NCI-H2171 treated with DMSO at 0.1 percent for 48 hours (cell line): ENCODE measurements at places on chromosomes 6 and 20.
A peak's percentile ranks its signal among the peaks of the same experiment; 100 is the strongest.

DNA sequence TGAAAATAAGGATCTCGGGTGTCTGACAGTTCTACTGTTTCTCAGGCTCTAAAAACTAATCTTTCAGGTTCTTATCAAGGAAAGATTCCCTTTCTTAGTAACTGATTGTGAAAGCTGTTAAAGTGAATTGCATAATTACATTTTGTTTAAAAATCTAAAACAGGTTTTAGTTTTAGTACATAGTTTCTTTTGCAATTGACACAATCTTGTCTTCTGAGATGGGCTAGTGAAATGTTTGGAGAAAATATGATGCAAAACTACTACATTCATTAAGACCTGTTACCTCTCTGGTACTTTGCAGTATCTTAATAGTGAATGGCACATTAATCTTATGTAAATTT, 298.4 kb downstream of the UTRN start:
- no peak for DNase-seq

DNA sequence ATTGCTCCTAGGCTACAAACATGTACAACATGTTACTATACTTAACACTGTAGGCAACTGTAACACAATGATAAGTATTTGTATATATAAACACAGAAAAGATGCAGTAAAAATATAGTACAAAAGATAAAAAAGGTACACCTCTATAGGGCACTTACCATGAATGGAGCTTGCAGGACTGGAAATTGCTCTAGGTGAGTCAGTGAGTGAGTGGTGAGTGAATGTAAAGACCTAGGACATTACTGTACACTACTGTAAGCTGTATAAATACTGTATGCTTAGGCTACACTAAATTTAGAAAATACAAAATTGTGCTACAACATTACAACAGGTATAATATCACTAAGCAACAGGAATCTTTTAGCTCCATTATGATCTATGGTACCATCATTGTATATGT, 312.0 kb upstream of the PREP start:
- no peak for DNase-seq

DNA sequence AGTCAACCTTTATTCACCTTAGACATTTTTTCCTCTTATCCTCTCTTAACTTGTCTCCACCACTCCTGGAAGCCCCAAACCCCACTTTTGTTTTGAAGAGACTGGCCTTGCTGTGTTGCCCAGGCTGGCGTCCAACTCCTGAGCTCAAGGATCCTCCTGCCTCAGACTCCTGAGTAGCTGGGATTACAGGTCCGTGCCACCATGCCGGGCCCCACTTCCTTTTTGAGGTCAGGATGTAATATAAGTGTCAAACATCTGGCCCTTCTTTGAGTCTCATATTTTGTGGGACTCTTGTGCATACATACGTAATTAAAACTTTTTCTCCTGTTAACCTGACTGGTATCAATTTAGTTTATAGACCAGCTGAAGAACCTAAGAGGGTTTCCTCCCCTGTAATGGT, 1.4 kb upstream of the CDK19 start:
- no peak for DNase-seq

DNA sequence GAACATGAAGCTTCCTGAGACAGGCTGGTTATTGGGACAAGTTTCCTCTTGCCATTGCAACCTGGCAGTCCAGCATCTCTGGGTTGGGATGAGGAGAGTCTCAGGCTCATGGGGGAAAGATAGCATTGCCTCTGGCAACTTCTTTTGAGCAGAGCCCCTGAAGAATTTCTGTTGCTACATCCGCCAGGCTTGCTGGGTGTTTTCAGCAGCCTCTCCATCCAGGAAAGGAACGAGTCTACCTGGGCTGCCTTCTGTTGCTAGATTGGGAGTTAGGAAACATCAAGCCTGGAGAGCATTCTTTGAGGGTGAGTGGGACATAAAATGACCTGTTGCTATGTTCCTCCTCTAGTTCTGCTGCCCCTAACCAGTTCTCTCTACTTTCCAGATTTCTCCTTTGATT, 313.5 kb downstream of the RFPL4B start:
- DNase-seq, result no peak

GRCh38 chr20:51573576-51574243, 31.2 kb upstream of the NFATC2 start:
- no peak for DNase-seq

DNA sequence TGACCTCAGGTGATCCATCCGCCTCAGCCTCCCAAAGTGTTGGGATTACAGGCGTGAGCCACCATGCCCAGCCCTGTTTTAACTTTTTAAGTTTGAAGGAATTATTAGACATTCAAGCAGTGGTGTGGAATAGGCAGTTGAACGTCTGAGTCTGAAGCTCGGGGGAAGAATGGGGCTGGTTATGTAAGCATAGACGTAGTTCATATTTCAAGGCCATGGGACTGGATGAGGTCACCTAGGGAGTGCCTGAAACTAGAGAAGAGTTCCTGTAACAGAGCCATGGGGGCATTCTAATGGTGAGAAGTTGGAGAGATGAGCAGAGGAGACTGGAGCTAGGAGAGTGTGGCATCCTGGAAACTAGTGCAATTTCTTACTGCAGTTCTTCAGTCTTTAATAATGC, 6.4 kb downstream of the CDKAL1 start:
- peak; percentile 41 for DNase-seq

- no peak for DNase-seq
Measured at GRCh38 chr6:32840604-32841246, 2.2 kb upstream of the TAP2 start.

DNA sequence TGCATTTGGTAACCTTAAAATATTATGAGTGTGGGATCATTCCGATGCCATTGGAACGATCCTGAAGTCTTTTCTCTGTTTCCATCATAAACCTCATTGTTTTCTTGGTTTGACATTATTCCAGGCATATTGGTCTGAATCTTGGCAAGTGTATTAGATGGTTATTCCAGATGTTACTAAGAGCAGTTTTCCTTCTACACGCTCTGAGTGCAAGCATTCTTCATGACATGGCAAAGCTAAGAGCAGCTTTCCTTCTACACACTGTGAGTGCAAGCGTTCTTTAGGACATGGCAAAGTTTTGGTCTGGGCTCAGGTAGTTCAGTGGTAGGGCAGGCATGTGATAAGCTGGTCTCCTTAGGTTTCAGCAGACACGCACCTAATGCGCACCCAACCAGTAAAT, 53.0 kb downstream of the SMOC2 start:
- DNase-seq, result no peak

GRCh38 chr20:52923123-52923937, 48.8 kb upstream of the TSHZ2 start:
- DNase-seq, result no peak

- no peak for DNase-seq
Measured at GRCh38 chr6:138277835-138278234, 59.5 kb upstream of the PBOV1 start.

DNA sequence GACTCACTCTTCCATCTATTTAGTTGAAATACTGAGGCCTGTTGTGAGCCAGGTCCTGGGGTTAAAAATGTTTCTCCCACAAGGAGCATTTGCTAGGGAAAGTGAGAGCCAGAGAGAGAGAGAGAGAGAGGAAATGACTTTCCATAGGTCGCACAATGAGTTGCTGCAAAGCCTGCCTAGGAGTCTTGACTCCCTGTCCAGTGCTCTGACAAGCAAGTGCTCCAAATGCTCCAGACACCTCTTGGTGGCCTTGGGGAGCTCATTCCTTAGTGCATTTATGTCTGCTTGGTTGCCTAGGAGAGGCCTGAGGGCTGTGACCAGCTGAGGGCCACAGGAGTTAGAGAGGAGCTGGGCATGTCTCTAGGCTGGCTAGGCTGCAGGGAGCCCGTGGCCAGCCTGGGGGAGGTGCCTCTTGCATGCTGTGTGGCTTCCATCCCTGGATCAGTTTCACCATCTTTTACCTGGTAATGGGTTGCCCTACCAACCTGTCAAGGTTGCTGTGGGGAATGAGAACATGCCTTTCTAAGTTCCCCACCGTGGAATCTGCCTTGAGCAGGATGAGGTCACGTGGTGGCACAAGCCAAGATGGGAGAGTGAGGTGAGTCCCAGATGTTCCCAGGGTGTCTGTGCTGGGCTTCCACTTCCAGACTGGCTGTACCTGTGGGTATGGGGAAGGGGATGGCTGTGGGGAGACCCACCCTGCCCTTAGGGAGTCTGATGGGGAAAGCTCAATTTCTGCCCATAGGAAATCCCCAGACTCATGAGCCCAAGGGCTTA, 105.0 kb downstream of the VEGFA start:
- DNase-seq, result no peak

DNA sequence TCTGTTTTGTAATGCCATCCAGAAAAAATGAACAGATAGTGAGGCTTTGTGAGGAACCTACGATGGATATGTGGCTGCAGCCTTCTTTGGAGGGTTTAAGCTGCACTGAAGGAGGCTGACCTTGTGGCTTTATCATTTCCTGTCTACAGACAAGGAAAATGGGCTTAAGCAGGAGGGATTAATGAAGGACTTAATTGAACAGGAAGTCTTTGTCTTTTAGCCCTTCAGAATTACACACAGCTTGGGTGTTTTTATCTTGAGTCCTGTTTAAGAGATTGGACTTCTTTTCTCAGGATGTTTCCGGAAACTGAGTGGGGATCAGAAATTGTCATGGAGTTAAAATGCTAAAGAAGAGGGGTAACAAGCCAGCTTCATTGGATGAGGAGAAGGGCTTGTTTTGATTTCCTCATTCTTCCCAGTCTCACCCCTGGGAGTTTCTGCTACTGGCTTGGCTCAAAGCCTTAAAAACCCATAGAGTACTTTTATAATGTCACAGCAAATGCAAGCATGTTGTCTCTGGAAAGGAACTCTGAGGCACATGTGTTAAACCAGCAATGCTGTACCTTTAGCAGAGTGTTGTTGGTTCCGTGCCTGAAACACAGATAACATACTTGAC, 193.6 kb downstream of the JARID2 start:
- no peak for DNase-seq
